Kidney tubule cell (primary cell): ENCODE measurements at places on chromosomes 2 and 18.

DNA sequence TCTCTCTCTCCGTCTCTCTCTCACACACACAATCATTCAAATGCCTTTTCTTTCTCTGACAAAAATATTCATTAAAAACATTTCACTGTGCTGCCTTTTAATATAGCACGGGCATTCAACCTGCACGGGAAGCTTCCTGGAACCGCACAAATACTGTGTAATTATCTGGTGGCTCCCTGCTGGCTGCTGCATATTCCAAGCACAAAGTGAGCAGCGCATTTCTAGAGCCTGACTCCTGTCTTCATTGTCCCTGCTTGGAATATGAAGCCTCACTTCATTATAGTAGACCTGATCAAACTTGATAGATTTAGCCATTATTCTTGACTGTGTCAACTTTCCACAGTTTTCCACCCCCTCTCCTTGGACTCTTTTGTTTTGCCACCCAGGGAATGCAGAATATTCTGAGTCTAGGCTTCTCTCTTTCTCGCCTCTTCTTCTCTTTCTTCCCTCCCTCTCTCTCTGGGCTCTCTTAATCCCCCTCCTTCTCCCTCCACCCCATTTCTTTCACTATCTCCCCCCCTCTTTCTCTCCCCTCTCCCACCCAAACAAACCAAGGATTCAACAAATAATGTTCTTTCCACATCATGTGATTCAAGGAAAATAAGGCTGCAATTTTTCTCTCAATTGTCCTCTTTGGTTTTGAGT lies 672.1 kb upstream of the FANCL start:
- DNase-seq = no peak

DNA sequence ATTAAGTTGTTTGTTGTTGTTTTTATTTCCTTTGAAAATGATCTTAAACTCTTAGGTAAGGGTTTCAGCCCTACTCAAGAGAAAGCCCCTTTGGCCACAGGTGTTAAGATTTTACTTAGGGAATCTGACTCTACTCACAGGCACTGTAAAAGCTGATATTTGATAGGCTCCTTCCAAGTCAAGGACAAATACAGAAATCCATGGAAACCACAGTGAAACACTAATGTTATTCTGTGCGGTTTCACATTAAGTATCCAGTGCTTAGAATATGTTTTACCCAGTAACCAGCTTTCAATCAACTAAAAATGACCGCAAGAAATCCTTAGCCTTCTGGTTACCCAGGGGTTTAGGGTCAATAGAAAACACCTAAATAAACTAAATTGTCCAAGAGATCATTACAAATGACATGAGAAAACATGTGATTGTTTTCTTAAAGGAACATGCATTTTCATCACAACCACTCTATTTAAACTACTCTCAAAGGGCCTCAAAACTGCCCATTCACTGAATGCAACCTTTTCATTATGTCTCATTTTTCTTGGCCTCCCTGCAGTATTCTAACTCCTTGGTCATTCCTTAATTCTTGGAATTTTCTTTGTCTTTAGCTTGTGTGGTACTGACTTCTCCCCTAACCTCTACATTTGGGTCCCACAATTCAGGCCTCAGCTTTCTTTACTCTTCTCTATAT lies 56.0 kb downstream of the CDH2 start:
- DNase-seq = no peak

DNA sequence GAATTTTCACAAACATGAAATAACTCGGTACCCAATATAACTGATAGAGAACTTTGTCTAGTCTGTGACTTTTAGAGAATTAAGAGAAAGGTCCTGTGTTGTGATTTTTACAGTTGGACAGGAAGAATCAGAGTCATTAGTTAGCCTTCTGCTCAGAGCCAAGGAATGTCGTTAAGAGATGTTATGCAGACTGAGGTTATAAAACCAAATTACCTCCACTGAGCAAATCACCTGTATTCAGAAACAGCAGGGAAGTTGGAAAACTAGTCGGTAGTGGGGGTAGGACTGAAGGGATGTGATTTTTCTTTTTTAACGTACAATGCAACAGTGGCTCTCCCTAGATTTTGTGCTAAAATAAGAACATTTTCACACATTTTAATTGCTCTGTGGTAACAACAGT lies 18.5 kb downstream of the TANK start:
- DNase-seq = peak; percentile 19

DNA sequence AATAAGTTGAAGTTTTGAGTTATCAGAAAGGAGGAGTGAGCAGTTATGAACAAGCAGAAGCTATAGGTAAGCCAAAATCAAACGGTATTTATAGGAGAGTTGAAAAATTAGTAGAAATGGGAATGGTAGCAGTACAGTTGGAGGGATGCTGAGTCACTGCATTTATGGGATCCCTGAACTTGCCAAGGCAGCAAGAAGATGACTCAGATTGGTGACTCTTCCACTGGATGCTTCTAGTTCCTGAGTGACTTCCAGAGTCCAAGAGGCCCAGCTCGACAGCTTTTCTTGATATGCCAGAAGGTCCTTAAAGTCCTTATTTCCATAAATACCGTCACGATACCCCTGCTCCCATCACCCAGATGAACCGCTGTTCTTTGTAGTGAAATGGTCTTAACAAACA lies 31.1 kb upstream of the ACTR3 start:
- DNase-seq = peak; percentile 83

- no peak for DNase-seq
Measured at GRCh38 chr2:54546923-54547720, 91.0 kb downstream of the SPTBN1 start.

GRCh38 chr2:238657132-238658053 lies 190.5 kb upstream of the TWIST2 start:
- no peak for DNase-seq

- DNase-seq = no peak
Measured at GRCh38 chr2:44778221-44778654, 163.3 kb upstream of the SIX3 start.

GRCh38 chr2:98795891-98796676 lies 65.2 kb upstream of the MGAT4A start:
- no peak for DNase-seq

DNA sequence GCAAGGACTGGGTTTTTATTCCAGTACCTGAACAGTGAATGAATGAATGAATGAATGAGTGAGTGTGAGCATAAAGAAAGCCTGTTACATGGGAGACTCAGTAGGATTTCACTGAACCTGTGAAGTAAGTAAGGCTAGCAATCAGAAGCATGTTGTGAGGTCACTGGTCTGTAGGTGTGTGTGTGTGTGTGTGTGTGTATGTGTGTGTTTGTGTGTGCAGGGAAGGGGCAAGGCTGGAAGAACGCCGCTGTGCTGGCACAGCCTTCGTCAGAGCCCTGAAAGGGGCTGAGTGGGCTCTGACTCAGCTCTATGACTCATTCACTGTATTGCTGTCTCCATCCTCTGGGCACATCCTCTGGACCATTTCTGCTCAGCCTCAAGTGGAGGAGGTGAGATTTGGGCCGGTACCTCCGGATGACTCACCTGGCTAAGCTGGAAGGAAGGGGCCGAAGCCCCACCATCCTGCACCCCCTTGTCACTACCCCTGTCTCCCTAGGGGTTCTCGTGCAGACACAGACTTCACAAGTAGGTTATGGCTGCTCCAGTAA lies 51.4 kb upstream of the MRPL33 start:
- peak; percentile 98 for DNase-seq

DNA sequence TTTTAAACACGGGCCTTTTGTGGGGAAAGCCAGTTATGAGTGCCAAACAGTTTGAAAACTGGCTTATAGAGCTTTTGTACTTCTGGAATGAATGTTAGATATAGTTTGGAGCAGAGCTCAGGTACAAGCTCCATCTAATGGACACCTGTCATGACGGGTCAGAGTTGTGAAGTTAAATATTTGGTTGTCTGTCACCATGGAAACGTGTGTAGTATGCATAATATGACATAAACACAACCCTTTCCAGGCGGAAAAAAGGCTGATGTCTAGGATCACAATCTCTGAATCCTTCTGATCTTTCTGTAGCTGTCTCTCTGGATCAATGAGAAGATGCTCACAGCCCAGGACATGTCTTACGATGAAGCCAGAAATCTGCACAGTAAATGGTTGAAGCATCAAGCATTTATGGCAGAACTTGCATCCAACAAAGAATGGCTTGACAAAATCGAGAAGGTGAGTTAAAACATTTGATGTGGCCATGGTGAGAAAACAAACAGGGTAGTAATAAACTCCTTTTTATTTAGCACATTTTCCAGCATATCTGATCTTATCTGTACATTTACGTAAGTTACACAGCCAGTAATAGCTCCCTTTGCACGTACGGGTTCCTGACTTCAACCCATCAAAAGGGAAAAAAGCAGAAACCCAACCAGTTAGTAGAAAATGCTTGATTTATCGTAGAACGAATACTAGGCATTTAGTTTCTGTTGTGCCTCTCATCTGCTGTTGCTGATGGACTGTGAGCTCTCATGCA lies 80.6 kb upstream of the EML6 start:
- DNase-seq = no peak

- DNase-seq = no peak
Measured at GRCh38 chr18:8773980-8774379, 68.6 kb downstream of the MTCL1 start.

GRCh38 chr2:74558284-74559230 lies 4.0 kb downstream of the DOK1 start:
- DNase-seq = no peak

DNA sequence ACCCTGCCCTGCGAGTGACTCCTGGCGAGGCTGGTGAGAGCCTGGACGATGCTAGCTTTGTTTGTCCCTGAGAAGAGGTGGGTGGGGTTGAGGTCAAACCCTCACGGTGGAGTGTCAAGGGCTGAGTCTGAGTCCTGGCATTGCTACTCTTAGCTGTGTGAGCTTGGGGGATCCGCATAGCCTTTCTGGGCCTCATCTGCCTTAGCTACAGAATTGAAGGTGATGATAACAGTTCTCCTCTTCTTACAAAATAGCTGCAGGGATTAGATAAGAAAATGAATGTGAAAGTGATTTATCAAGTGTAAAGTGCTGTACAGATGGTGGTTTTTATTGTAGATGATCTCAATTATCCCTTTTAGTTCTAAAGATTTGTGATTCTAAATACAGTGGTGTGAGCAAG lies 144.6 kb downstream of the LPIN1 start:
- no peak for DNase-seq

DNA sequence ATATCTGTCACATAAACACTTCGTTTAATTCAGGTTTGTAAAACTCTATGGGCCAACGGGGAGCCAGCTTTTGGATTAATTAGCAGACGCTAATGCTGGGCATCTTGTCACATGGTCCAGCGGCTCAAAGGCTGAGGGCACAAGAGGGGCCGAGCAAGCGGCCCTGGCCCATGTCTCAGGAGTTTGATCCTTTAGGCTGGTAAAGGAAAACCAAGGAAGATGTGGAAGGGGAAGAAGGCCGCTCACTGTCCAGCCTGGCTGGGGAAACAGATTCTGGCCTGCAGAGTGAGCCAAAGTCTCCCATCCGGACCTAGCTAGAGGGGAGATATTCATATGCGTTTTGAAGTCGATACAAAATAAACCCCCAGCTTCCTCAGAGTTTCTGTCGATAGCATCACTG lies 248.6 kb upstream of the SIX2 start:
- no peak for DNase-seq

- DNase-seq = no peak
Measured at GRCh38 chr2:146246002-146246735, 1598.7 kb upstream of the ACVR2A start.

DNA sequence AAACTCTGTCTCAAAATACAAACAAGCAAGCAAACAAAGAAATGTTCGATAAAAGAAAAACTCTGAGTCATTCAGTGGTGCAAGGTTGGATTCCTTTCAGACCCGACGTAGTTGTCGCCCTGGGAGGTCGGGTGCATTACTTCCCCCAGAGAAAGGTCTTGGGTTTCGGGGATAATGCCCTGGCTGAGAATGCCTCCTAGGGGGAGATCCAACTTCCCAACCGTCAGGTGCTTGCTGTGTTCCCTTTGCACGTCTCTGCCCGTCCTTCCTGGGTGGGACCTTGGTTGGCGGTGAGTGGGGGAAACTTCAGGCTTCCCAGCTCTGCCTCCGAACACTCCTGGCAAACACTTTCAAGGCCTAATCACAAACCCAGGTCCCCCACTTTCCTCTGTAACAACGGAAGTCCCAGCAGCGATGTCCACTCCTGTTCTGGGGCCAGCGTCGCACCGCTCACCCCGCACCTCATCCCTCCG lies 609 bp downstream of the TPGS2 start:
- DNase-seq = peak; percentile 72

DNA sequence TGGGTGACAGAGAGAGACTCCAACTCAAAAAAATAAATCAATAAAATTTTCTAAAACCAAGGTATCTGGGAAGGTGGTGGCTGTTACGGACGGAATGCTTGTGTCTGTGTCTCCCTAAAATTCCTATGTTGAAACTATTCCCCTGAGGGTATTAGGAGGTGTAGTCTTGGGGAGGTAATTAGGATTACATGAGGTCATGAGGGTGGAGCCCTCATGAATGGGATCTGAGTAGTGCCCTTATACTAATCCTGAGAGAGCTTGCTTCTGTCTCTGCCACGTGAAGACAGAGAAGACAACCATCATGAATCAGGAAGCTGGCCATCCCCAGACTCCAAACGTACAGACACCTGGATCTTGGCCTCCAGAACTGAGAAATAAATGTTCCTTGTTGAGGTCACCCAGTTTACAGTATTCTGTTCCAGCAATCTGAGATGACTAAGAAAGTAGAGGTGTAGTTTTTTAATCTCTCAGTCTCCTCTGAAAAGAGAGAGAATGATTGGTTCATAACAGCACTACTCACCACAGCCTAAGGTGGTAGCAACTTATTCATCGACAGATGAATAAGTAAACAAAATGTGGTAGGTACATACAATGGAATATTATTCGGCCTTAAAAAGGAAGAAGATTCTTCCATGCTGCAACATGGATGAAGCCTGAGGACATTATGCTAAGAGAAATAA lies 38.4 kb downstream of the TGFBRAP1 start:
- DNase-seq = no peak
